ENCODE measurements at places on chromosomes 7 and 10.

GRCh38 chr7:96901822-96902445, 103.4 kb upstream of the DLX6 start:
- no peak for DNase-seq

- no peak for DNase-seq
Observed at GRCh38 chr7:134696261-134696660, 49.6 kb downstream of the BPGM start.

GRCh38 chr7:117019287-117019686, 66.0 kb downstream of the ST7 start:
- DNase-seq, result no peak

GRCh38 chr7:64618785-64619456, 47.0 kb upstream of the ZNF107 start:
- no peak for DNase-seq

- DNase-seq, result peak; percentile 16
Observed at GRCh38 chr7:90599038-90599437, 2.9 kb downstream of the CDK14 start.

DNA sequence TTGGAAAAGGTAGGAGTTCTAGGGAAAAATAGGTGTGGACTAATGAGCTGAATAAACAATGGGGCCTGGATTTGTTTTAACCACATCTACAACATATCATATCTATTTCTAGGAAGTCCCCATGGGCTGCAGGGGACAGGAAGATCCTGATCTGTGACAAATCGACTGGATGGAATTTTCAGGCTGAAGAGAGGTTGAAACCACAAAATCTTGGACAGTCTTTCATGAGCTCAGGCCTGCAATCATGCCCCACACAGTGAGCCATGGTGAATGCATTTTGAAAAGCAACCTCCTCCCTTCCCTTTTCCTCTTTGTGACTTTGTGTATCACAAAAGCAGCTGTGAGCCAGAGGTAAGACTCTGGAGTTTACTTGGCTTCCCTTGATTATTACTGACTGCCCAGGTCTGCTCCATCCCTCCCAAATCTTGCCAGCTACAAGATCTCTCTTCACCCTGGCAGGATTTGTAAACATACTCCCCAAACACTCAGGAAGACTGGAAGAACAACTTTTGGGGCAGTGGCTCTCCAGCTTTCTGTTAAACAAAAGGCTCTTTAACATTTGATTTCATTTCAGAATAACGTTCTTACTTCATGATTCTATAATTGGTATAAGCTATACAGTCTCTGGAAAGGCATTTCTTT, 66.4 kb downstream of the ASAH2B start:
- DNase-seq, result peak; percentile 2

- DNase-seq, result peak; percentile 72
Observed at GRCh38 chr7:108002726-108003598, at the start of gene LAMB1. TSS of gene LAMB1 (minus strand) at chr7:108003161. CDS start at chr7:108002885, 276 bp downstream.

- DNase-seq, result peak; percentile 38
Observed at GRCh38 chr7:48366096-48366495, 194.8 kb downstream of the ABCA13 start.

DNA sequence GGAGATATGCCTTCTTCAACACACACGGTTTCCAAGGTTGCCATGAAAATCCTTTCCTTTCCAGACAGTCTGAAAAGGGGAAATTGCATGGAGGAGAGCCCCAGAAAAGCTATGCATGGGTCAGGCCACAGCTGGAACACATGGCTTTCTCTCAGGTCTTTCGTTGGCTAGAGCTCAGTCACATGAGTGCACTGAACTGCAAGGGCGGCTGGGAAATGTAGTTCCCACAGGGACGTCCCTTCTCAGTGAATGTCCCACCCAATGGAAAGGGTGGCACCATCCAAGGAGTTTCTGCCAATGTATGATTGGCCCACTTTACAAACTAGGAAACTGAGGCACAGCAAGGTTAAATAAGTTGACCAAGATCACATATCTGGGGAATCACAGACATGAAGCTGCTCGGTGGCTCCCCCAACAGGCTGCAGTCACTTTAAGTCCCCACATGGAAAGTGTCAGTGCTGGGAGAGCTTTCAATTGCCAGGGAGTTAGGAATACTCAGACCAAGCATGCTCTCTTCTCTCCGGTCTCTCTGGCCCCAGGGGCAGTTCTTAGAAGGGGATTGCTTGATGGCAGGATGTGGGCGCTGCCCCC, 571.3 kb downstream of the GLRX3 start:
- DNase-seq, result no peak

- no peak for DNase-seq
Observed at GRCh38 chr7:6614953-6615722, at the start of gene ZNF853. TSS of gene ZNF853 (plus strand) at chr7:6615610. CDS start at chr7:6616175, 565 bp downstream.

- DNase-seq, result no peak
Observed at GRCh38 chr7:91005024-91005423, 259.2 kb upstream of the FZD1 start.

GRCh38 chr7:128210590-128211570, 30.2 kb upstream of the LEP start:
- no peak for DNase-seq

GRCh38 chr10:66321723-66322665, 603.8 kb upstream of the LRRTM3 start:
- peak; percentile 2 for DNase-seq

DNA sequence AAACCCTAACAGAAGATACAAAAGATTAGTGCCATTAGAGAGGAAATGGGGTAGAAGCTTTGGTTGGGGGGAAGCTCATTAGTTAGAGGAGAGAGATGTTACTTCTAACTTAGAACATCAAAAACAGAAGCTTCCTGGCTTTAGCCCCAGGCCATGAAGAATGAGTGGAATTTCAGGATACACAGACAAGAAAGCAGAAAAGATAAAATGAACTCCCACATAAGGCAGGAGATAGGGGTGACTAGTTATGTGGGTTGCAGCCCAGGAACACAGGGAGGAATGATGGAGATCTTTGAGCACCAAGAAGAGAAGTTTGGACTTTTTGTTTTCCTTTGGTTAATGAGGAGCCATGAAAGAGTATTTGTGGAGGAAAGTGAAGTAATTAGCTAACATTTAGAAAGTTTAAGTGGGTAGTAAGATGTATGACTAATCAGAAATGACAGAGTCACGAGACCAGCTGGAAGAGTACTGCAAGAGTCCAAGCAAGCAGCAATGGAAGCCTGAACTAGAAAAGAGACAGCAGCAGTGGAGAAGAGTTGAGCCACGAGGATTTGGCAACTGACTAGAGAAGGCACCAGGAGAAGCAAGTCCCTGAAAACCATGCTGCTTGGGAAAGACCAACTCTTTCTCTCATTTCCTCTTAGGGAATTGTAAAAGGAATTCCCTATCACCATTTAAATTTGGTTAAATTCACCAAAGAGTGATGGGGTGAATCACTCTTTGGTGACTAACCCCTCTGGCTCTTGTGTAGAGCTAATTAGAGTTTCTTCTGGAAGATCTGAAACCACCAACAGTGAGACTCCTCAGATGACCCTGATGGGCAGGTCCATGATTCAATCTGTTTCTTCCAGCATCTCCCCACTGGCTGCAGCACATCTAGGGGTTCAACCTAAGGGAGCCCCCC, 131.9 kb downstream of the KCNMA1 start:
- DNase-seq, result peak; percentile 92

DNA sequence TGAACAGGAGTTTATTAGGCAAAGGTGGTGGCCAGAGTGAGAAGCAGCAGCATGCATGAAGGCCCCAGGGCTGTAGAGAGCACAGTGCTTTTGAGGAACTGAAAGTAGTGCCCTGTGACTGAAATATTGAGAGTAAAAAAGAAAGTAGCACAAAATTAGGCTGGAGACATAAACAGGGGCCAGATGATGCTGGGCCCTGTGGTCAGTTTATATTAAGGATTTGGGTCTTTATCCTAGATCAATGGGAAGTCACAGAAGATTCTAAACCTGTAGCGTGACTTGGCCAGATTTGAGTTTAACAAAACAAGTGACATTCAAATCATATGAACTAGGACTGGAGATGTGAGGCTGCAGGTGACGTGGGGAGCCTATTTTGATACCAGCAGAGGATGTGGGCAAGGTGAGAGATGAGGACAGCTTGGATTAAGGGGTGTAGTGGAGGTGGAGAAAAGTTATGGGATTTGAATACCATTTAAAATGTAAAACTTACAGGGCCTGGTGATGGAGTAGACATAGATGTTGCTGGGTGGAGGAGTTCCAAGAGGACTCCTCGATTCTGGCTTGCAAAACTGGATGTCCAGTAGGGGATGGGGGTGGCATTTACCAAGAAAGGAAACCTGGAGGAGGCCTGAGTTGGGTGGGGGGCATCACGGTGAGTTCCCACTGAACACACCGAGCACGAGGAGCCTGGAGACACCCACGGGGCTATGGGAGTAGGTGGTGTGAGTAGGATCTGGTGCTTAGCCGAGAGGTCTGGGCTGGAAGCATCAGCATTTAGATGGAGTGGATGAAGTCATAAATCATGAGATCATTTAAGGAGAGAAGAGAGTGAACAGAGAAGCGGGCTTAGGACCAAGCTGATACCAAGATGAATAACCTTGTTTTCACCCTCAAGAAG, 52.8 kb downstream of the HHEX start:
- DNase-seq, result no peak

DNA sequence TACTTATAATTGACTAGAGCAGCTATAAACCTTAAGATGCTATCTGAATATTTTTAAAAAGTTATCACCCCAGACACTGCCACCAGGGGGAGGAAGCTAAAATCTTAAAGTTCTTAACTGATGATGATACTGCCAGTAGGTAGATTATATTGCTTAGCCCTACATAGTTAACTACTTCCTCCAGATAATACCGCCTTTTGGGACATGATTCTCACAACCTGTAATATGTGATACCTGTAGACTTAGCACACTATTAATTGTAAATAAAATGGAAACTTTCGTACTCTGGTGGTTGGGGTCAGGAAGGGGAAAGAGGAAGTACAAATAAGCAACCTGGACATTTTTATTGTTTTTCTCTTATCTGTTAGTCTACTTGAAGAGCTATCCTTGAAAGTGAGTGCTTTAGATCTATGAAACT, 268.9 kb downstream of the ADK start:
- no peak for DNase-seq

DNA sequence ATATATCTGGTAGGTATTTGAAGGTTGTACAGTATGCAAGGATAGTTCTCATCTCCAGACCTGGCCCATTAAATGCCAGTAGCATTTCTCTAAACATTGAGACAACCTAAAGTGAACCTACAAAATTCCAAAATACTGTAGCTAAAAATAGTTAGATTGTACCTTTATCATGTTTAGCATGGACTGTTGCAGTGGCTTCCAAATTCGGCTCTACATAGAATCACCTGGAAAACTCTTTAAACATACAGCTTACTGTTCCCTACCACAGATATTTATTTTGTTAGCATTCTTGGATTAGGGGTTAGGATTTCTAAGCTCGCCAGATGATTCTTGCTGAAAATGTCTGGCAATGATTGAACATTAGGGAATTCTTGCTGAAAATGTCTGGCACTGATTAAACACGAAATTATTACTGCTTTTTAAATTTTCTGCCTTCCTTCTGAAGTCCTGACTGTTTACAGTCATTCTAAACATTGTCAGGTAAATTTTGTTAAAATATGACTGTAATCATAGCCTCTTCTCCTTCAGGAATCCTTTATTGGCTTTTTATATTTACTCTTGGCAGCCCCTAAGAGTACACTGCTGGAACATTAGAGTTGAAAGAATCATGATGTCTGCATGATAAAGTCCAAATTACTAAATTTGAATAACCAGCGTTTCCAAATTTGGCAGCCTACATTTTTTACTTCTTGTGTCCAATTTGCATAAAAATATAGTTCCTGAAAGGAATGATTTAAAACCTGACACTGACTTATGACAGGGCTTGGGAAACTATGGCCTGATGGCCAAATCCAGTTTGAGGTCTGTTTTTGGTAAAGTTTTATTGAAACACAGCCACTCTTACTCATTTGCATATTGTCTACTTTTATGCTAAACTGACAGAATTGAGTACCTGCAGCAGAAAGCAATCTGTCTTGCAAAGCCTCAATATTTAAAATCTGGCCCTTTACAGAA, 40.3 kb downstream of the SHOC2 start:
- no peak for DNase-seq

- DNase-seq, result no peak
Observed at GRCh38 chr7:141462958-141463357, 88.3 kb upstream of the AGK start.

DNA sequence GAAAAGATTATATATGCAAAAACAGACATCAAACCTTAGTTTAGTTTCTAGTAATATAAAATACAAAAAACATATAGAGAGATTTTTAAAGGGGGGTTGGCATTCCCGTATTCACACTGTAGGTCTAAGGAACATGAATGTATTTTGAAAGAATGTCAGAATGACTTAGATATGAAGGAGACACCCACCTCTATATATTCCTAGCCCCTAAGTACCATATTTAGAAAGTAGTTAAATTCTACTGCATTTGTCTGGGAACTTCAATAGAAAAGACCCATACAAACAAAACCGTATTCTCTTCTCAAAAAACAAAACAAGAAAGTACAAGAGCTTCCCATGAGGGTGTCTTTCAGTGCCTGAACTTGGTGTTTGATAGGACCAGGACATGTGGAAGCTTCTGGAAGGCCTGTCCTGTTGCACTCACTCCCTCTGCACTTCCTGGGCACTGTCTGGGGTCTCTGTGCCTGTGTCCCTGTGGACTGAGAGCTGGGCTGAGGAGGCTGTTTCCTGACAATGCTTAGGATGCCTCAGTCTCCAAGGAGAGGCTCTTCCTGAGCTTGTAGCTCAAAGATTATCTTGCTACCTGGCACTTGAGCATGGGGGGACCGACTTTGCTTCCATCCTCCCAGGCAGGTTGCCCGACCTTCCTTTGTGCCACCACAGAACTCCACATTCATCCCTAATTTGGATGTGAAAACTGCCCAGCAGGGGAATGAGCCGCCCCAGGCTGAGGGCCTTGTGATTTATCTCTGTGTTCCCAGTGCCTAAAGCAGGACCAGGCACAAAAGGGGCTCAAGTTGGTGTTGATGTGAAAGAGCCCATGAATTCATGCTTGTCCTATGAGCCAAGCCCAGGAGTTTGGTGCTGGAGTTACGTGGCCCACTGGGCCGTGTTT, 44.4 kb upstream of the KLF6 start:
- DNase-seq, result no peak

DNA sequence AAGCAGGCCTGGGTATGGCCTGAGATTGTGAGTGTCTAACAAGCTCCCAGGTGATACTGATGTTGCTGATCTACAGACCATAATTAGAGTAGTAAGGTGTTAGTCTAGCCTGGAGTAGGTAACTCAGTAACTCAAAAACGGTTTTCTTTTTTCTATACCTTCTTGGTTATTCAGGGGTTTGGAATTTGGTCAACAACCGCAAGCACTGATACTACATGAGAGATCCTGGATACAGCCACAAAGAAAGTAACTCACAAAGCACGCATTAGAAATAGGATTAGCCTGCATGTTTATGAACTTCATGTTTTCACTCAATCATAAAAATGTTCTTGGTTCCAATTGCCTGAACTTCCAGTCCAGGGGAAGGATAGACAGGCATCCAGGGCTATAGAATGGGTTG, 803.5 kb downstream of the MAGI2 start:
- no peak for DNase-seq

- DNase-seq, result no peak
Observed at GRCh38 chr7:14833707-14834106, 68.8 kb downstream of the DGKB start.

All from NCI-H226 (cell line).